ENCODE measurements at places on chromosomes 1 and 21. TPM values are rescaled to one million over a fixed set of nuclear protein-coding genes. Genes with fewer than 3 reads are reported as not detected.

DNA sequence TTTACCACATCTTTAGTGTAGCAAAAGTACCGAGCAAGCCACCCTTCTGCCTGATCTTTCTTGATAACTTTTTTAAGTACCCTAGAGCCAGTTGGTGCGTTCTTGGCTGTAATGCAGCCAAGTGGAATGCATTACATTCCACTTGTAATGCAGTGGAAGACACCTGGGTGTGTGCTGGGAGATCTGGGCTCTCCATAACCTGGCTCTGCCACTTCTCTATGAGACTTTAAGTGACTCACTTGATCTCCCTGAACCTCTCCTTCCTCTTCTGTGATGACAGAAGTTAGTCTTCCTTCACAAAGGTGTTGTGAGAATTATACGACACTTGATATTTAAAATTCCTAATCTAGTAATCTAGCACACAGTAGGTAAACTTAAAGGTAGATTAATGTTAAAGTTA is 35.3 kb upstream of the NFIA start:
- DNase-seq = no peak

- no peak for DNase-seq
These were observed 437.0 kb downstream of the SIPA1L2 start for GRCh38 chr1:232192781-232193450.

CHRM3 gene
- 38.8 TPM for total RNA-seq

GRCh38 chr1:43898981-43899380 is 34.6 kb upstream of the ARTN start:
- DNase-seq = no peak

CFHR1 gene
- total RNA-seq = 0.94 TPM

NECTIN4 gene
- not detected for total RNA-seq

GRCh38 chr1:14003552-14003951 is 303.6 kb downstream of the PRDM2 start:
- no peak for DNase-seq

C1QC gene
- total RNA-seq = 7.5 TPM

Measured in occipital lobe (tissue), 3 donors.